Osteoblast (primary cell): ENCODE measurements at places on chromosomes 3 and 15. TPM values are rescaled to one million over a fixed set of nuclear protein-coding genes. Genes with fewer than 3 reads are reported as not detected.

The GOLGA8S gene
- under 0.01 TPM in 2 replicates for total RNA-seq

The STRIT1 gene
- not detected in 2 replicates for total RNA-seq

The GRAMD2A gene
- not detected in 2 replicates for total RNA-seq

The SLC22A14 gene
- total RNA-seq = 0.29 and 0.36 TPM in 2 replicates

The DNAH12 gene
- total RNA-seq = under 0.01 TPM in 2 replicates

- DNase-seq = no peak
Observed at GRCh38 chr3:78918361-78919020, 849.3 kb downstream of the ROBO1 start.

DNA sequence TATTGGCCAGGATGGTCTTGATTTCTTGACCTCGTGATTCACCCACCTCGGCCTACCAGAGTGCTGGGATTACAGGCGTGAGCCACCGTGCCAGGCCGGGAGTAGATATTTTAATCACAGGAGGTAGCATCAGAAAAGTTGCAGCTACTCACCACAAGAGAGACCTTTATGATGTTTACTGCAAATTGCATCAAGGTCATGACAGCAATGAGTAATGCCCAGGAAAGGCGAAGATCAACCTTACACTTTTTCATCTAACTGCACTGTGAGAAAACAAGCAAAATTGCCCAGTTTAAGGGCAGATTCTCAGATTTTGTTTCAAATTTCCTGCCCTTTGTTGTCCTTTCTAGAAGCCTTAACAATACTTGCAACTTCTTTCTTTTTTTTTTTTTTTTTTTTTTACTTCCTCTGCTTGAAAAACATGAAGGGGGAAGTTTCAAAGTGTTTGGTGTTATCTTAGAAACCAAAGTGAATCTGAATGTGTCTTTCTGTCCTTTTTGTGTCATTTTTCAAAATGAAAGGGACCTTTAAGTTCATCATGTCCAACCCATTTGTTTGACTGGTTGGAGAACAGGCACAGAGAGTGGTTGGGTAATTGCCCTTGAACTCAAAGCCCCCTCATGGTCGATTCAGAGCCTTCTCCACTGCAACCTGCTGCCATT, 25.0 kb downstream of the TGFBR2 start:
- no peak for DNase-seq

GRCh38 chr3:186515125-186515524, 29.1 kb downstream of the CRYGS start:
- DNase-seq = no peak

DNA sequence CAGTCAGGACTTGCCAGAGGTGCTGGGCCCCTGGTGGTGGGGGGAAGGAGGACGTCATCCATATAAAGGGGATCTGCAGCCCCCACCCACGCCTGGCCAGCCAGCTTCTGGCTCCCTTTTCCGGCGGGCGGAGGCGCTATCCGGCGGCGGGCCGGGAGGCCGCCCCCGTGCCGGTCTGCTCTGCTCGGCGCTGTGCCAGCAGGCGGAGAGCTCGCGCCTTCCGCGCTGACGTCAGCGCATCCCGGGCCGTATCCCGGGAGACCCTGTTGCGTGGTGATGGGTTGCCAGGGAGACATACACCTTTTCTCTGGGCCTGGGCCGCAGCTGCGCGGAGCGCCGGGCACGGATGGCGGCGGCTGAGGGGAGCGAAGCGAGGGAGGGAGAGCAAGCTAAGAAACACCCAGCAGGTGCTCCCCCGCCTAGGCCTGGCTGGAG, 1.1 kb downstream of the FAM131A start:
- DNase-seq = peak; percentile 96

DNA sequence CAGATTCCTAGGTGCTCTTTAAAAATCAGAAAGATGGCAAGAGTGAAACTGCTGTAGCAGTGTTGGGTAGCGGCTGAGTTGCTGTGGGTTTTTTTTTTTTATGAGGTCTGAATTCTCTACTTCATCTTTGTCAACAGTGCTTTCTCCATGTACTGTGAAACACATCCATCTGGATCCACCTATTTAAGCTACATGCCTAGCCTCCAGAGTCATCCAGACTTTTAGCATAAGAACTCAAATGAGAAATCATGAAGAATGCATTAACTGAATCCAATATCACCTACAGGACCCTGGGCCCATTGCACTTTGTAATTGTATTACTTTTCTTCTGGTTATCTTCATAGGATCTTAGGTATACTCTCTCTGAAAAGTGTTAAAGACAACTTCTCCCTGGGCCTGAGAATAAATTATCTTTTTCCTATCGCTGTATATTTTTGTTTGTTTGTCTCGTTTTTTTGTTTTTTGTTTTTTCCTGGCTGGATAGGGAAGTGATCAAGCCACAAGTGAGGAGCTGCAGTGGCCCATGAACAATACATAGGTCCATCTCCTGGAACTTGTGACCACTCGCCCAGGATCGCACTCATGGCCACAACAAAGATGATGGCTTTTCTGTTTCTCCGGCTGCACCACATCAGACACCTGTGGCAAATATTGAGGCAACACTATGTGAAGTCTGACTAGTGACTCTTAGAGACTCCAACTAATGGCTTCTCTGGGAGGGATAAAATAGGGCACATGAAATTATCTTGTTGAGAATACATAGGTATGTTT, 609.9 kb upstream of the AGTR1 start:
- DNase-seq = no peak

DNA sequence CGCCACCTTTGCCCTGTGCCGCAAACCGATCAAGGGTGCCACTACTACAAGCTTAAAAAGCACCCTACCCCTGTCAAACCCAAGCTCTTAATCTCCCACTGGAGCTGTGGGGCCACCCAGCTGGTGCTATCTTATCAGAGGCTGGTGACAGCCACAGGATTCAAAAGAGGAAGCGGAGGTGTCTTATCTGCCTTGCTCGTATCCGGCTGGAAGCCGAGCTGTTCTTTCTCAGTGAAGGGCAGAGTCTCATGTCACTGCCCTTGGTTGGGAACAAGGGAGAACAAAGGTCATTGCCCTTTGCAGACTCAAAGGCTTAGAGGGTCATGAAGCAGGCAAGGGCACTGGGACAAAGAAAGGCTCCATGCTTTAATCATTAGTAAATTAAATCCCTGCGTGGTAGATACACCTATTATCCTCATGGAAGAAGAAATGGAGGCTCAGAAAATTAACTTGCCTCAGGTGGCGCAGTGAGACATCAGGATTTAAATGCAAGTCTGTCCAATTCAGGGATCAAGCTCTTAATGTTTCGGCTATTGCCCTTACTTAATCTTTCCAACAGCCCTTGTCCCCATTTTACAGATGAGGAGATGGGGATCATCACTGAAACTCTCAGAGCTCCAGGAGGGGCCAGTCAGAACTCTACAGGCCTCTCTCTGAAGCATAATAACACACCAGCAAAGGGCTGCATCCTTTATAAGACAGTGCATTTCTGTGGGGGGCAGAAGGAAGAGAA, 360.0 kb upstream of the PROK2 start:
- DNase-seq = no peak

DNA sequence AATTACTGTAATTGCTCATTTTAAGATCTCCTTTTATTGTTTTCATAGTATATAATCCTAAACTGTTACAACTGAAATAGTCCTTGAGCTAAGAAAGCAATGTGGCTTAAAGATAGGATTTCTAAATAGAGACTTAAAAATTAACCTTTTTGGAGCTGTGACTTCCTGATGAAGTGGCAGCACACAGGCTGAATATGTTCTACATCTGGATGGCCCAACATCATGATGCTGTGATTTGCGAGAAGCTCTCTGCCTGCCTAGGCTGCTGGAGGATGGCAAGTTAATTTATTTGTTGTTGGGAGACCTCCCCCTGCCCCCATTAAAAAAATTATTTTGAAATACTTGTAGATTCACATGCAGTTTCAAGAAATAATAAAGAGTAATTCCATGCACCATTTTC, 134.5 kb downstream of the IGF1R start:
- DNase-seq = no peak

- DNase-seq = no peak
Observed at GRCh38 chr3:155069729-155070128, 10.4 kb upstream of the MME start.

DNA sequence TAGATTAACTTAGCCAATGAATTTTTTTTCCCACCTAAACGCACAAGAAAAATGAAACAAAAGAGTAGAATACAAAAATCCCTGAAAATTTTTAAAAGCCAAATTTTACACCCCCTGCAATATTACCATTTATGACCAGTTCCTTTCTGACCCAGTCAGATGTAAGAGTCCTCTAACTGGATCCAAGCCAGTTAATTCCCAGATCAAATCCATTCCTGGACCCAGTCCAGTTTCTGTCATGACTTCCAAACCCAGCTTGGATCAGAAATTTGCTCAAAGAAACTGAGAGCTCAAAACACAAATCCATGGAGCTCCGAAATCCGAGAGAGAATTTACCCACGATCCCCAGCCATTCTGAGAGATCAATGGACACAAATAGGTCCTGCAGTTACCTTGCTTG, 17.0 kb upstream of the ALDH1L1 start:
- DNase-seq = no peak

DNA sequence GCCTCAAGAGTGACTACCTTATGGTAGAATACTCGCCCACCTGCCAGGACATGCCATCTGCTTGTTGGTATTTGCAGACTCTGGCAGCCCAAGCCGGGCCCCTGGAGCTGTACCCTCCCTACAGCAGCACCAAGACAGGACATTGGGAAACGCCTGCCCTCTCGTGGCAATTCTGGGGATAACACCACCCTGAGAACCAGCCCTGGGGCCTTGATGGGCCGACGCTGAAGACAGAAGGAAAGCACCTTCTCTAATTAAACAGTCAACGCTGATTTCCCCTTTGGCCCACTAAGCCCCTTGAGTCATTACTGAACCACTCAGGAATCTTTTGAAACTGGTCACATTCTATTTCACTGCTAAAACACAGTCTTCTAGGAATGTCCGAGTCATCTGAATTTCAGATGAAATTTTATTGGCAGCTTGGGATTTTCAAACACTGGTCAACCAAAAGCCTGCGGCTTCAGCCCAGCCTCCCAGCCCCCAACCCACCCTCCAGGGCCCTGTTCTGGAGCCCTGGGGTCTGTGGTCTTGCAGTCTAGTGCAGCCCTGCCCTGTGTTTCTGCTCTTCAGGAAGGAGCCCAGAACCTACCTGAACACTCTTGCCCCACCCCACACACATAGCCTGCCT, 91.3 kb downstream of the TMEM266 start:
- DNase-seq = peak; percentile 95

DNA sequence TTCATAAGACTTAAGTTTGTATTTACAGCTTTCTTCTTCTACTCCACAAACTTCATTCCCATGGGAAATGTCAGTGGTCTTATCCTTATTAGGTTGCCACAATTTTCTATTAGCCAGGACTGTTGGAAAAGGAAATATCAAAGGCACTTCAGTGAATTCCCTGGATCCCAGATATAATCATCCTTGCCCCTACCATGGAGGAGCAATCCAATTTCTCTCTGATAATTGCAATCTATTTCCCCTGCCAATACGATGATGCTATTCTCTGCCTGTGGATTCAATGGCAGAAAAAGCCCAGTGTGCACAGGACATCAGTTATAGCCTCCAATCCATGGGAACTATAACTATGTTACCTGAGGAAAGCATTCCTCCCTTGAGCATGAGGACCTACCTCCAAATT, 536.4 kb upstream of the UBE2E2 start:
- no peak for DNase-seq

- peak; percentile 82 for DNase-seq
Observed at GRCh38 chr3:123300583-123300982, 98.8 kb downstream of the SEC22A start.

GRCh38 chr3:146796078-146796477, 190.9 kb upstream of the PLSCR5 start:
- DNase-seq = no peak

DNA sequence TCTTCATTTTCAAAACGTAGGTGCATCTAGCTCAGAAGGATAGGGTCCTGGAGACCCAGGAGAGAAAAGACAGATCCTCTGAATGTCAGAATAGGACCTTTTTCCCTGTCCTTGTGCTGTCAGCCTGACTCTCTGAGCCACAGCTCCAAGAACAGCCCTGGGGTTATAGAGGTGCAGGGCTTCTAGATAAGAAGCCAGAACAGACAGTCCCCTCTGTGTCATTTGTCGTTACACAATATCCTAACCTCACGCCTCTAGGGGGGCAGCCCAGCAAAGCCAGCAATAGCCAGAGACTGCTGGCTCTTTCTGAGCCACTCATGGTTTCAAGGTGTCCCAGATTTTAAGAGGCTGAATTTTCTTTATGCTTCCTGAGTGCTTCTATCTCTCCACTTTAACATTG, 153.2 kb upstream of the THBS1 start:
- no peak for DNase-seq

DNA sequence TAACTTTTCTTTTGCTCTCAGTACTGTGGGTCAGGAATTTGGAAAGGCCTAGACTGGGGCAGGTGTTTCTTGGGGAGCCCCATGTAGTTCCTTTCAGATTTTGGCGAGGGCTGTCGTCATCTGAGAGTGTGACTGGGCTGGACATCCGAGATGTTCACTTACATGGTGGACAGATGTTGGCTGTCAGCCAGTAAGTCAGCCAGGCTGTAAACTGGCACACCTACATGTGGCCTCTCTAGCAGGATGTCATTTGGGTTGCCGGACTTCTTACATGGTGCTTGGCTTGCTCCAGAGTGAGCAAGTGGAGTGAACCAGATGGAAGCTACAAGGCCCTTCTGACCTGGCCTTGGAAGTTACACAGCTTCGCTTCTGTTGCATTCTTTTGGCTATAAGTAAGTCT, 20.7 kb downstream of the TATDN2 start:
- DNase-seq = peak; percentile 32

DNA sequence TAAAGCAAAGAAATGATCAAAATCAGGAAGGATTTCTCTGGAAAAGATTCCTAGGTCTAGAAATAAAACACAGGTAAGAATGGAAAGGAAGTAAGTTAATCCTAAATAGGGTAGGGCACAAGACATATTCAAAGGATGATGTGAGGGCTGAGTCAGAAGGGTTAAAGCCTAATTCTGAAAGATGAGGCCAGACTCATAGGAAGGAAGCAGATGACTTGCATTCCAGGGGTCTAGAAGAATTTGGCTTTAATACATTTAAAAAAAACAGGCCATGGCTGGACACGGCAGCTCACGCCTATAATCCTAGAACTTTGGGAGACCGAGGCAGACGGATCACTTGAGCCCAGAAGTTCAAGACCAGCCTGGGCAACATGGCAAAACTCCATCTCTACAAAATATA, 3.2 kb downstream of the SSR3 start:
- peak; percentile 78 for DNase-seq

GRCh38 chr15:87849181-87849580, 407.4 kb downstream of the NTRK3 start:
- no peak for DNase-seq

GRCh38 chr3:186633481-186633880, 6.7 kb upstream of the FETUB start:
- no peak for DNase-seq
